ENCODE measurements at places on chromosomes 16 and 17.

DNA sequence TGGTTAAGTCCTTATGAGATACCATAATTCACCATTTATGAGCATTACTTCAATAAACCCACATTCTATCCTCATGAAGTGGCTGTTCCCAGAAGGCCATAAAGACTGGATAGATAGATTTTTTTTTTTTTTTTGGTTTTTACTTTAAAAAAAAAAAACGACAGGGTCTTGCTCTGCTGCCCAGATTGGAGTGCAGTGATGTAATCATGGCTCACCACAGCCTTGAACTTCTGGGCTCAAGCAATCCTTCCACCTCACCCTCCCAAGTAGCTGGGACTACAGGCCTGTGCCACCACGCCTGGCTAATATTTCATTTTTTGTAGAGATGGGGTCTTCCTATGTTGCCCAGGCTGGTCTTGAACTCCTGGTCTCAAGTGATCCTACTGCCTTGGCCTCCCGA, 102.3 kb downstream of the XYLT1 start:
- no peak for DNase-seq

GRCh38 chr16:30376461-30376902, 1.9 kb downstream of the MYL11 start:
- DNase-seq = no peak

DNA sequence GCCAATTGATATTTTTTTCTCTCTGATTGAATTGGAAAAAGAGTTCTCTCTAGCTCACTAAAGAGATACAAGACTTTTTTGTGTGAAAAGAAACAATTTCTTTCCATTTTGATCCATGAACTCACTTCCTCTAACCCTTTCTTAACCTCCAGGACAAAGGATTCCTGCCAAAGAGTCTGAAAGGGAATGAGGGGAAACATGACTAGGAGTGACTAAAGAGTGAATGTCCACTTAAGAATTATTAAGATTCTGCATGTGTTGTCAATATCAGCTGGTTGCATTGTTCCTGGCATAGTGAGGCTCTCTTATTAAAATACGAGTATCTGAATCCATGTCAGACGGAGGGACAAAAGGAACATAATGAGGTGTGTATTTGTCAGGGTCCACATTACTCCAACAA, 344.7 kb downstream of the GRIN2A start:
- DNase-seq = no peak

GRCh38 chr17:15947271-15947670, 2.3 kb downstream of the ADORA2B start:
- no peak for DNase-seq

DNA sequence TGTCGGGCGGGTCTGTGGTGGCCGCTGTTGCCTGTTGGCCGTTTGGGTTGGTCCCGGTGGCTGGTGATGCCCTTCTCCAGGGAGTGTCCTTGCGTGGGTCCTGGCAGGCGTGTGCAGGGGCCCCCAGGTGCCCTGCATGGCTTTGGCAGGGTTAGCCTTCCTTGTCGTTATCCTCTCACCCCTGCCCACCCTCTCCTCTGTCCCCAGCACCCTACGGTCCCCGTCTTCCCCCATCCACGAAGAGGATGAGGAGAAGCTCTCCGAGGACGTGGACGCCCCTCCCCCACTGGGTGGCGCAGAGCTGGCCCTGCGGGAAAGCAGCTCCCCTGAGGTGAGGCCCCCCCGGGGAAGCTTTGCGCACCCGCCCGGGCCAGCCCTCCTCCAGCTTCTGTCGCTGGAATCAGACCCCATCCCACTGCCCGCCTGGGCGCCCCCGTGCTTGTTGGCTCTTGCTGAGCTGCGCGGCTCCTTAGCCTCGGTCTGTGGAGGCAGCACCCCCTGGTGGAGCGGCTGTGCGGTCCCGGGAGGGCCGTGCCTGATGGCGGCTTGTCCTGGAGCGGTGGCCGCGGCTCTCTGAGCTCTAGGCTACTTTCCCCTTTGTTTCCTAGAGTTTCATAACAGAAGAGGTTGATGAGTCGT, 10.6 kb upstream of the NUDT16L1 start:
- peak; percentile 65 for DNase-seq

DNA sequence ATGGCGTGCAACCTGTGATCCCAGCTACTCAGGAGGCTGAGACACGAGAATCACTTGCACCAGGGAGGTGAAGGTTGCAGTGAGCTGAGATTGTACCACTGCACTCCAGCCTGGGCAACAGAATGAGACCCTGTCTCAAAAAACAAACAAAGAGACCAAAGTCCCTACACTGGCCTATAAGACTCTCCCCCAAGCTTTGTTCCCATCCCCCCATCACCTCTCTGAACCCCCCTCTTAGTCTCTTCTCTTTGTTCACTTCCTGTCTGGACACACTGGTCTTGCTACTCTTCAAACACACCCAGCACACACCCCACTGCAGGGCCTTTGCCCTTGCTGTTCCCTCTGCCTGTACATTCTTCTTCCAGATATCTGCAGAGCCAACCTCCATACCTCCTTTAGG, 7.8 kb upstream of the SCNN1B start:
- no peak for DNase-seq

DNA sequence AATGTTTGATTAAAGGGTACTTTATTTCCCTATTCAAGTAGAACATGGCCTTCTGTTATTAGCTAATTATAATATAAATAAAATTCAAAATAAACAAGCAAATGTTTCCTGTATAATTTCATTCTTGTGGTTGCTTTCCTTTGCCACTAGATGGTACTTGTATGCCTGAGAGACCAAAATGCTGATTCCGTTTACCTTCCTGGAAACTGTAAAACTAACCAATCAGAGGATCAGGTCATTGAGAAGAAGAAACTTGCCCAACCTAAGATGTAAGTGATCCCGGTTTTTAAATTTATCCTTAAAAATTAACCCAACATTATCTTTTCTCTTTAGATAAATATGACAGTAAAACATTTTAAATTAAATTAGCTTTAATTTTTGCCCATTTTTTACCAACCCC, 8.1 kb upstream of the ABCA5 start:
- DNase-seq = no peak

GRCh38 chr16:71954180-71954579, 46.0 kb downstream of the PKD1L3 start:
- DNase-seq = no peak

DNA sequence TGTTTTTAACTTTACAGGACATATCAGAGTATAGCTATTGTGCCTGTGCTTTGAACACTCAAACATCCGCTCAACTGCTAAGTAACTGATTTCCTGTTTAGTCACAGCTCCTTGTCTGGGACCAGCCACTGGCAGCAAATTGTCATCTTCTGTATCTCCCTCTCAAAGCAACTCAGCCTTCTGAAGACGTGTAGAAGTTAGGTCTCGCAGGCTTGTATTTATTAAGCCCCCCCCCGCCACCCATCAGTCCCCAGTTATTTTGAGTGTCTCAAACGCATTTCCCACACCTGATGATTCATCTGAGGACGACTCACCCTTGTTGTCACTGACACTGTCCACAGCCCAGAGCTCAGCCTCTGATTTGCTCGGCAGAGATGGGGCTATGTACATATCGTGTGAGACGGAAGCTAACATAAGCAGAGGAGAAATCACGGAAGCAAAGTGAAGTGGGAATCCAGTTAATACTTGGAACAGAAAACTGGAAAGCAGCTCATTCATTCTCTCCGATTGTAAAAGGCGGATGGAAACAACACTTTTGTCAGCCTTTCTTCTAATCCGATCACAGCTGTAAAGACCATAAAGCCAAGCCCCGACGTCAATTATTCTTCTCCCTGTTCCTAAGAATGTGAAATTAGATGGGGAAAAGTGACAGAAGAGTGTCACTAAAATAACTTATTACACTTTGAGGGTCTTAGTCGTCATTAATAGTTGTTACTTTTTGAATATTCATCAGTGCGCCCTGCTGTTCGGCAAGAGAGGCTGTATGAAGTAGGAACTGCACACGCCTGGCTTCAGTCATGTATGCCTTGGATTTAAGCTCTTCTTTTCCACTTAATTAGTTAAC, 64.2 kb downstream of the PITPNC1 start:
- no peak for DNase-seq

GRCh38 chr17:45820052-45820780, 24.5 kb upstream of the SPPL2C start:
- no peak for DNase-seq

DNA sequence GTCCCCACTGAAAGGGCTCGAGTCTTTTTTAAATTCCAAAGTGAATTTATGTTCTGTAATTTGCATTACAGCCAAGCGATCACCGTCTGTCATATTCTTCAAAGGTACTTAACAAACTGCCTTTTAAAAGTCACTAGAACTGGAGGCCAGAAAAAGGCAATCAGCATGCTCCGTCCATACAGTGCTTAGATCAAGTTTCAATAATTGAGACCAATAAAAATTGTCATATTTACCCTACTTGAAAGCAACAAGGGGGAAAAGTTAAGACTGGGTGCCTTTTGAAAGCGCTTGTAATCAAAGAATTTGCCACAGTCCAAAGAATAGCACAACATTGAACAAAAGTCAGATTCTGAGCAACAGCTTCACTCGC, 9.0 kb upstream of the ZFHX3 start:
- DNase-seq = no peak

DNA sequence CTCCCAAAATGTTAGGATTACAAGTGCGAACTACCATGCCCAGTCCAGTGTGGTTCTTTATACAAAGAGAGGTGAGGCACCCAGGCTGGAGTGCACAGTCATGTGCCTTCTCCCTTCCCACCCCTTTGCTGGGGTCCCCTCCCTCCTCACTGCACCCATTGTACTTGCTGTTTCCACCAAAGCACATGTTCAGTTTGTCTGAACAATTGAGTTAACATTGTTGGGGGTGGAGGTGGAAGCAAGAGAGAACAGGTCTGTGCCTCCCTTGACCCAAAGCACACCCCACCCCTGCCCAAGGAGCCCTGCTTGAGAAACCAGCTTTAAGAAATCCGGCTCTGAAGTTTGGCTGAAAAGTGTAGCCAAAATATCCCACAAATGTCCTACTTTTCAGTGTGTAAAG, 142.3 kb upstream of the CDH5 start:
- no peak for DNase-seq

DNA sequence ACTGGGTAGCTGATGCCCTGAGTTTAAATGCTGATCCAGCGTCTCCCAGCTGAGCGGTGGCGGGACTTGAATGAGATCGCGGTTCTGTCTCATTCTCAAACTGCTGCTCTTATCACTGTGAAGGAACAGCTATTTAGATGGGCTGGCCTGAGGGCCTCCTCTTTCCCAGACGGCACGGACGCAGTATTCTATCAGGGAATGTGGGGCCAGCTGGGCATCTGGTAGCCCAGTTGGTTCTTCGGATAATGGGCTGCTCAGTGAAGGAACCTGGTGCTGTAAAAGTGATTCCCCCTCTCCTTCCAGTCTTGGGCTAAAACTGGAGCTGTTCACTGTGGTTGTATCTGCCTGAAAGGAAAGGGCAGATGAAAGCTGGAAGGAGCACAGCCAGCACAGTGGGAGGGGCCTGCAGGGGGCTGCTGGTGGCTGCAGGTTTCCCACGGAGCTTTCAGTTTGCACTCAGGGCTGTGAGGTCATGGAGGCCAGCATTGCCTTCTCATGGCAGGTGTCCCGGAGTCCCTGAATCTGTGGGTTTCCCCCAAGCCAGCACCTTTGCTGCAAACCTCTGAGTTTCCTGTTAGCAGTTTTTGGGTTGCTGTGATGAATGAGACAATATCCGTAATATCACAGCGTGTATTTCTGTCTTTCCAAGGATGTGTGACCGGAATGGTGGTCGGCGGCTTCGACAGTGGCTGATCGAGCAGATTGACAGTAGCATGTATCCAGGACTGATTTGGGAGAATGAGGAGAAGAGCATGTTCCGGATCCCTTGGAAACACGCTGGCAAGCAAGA, 3.6 kb downstream of the IRF8 start:
- DNase-seq = no peak

GRCh38 chr17:33338242-33338641, 45.1 kb upstream of the ASIC2 start:
- DNase-seq = no peak

DNA sequence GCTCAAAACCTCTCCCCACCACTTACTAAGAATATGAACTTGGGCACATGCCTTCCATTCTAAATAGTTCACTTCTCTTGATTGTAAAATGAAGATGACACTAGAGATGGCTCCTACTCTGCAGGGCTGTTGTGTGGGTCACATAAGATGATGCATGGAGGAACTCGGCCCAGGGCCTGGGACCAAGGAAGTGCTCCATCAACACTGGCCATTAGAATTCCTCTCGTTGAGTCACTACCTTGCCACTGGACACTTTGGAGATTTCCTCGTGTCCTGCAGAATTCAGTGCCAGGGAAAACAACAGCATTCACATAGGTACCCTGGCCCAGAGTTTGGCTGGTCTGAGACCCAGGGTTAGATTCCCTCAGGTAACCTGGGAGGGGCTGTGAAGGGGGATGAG, 18.6 kb downstream of the HNF1B start:
- no peak for DNase-seq

GRCh38 chr17:56887552-56888467, 26.0 kb downstream of the TRIM25 start:
- DNase-seq = no peak

DNA sequence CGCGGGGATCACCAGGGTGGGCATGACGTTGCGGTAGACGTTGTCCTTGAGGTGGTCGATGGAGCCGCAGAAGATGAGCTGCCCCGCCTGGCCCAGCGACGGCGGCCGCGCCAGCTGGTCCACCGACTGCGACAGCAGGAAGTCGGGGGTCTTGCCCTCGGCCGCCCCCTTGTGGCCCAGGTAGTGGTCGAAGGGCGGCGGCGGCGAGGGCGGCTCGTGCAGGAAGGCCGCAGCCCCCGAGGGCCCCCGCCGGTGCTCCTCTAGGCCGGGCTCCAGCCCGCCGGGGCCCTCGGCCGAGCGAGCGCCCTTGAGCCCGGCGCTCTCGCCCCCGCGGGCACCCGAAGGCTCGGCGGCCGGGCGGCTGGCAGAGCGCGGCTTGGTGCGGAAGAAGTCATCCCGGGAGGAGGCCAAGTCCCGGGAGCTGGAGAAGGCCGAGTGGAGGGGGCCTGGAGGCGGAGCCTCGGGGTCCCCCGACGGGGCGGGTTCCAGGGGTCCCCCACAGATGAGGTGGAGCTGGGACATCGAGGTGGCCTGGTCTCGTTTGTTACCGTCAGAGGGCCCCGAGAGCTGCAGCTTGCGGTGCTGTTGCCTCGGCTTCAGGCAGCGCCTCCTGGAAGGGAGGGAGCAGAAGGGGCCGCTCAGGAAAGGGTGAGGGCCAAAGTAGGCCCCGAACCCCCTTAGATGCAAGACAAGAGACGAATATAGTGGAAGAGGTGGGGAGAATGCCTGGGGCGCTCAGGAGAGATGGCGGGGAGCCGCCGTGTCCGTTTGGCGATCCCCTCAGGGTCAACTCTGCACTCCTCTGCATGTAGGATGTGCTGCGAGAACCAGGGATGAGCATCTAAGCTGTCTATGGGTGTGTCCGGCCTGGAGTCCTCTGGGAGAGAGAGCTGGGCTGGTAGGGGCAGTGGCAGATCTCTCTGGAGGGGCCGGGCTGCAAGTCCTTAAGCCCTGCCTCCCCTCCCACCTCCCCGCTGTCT, 8.8 kb downstream of the FAM171A2 start:
- DNase-seq = no peak

All from HL-60 (cell line).